Stimulated activated CD4-positive, alpha-beta T cell treated with anti-CD3 and anti-CD28 coated beads, Interleukin-2, amount 100 ng/mL, for 24 hours (primary cell): ENCODE measurements at places on chromosomes 11 and 22.

GRCh38 chr11:4491878-4492606, 9.6 kb downstream of the OR52K1 start:
- DNase-seq: no peak

DNA sequence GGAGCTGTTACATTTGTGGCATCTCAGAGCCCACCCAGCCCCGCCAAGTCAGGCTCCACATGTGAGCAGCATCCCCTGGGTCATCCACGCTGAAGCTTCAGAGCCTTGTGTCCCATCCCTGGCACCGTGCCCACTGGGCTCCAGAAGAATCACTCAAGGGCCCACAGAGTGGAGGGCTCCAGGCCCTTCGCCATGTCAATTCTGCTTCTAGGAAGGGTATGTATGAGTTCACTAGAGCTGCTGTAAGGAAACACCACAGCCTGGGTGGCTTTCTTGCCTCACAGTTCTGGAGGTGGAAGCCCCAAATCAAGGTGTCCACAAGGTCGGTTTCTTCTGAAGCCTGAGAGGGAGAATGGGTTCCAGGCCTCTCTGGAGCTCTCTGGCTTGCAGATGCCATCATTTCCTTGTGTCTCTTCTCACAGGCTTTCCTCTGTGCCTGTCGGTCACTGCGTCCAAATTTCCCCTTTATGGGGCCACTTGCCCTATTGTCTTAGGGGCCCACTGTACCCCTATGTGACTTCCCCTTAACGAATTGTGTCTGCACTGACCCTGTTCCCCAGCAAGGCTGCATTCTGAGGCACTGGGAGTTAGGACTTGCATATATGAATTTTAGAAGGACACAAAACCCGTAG, 1476.0 kb downstream of the TBC1D22A start:
- DNase-seq: no peak

DNA sequence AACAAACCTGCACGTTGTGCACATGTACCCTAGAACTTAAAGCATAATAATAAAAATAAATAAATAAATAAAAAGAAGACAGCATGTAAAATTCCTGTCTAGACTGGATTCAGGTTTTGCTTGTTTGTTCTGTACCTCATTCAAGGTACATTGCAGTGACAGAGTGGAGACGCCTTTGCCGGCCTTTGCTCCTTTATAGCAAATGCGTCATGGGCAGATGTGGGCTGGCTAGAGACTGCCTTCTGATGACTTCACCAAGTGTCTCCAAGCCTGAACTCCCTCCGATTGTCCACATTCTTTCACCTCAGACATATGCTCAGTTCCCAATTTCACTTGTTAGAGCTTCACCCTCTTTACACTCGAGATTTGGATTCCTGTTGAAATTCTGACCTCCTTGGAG, 147.8 kb upstream of the ARHGAP20 start:
- no peak for DNase-seq

DNA sequence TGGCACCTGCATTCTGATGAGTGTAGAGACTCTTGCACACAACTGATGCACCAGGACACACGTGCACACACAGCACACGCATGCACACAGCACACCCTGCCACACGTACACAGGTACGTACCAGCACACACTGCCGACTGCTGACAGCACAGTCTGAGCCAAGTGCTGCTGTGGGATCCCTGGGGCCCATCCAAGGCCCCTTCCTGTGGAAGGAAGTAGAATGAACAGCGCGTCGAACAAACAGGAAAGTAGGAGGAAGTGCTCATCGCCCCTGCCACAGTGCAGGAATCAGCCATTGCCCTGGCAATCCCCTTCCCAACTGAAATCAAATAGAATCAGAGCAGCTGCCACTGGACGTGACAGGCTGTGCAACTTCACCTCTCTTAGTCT, 57.9 kb downstream of the CD82 start:
- peak; percentile 18 for DNase-seq

GRCh38 chr11:106879029-106879428, 139.2 kb downstream of the GUCY1A2 start:
- no peak for DNase-seq

DNA sequence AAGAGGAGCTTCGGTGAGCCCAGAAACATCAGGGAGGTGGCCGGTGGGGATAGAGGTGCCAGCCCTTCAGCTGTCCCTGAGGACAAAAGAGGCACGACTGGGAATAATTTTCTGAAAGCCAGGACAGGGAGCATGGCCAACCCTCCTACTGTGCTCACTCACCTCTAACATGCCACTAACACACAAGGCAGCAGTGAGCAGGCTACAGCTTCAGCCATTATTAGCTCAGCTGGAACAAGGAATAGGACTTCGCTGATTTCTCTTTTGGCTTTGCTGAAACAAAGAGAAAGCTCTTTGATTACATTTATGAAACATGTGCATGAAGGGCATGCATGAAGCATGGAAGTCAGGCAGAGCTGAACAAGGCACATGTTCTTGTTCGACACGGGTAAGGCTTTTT, 12.1 kb upstream of the OR10A5 start:
- DNase-seq: no peak

GRCh38 chr11:62810748-62811147, 5.5 kb upstream of the NXF1 start:
- no peak for DNase-seq
